ENCODE measurements at places on chromosomes 12 and 14. TPM values are rescaled to one million over a fixed set of nuclear protein-coding genes. Genes with fewer than 3 reads are reported as not detected.

IAPP gene
- total RNA-seq, result not detected

MRPL42 gene
- 32.5 TPM for total RNA-seq

FAM222A gene
- total RNA-seq, result 1.8 TPM

RFX4 gene
- total RNA-seq, result not detected

ARHGAP9 gene
- 12.0 TPM for total RNA-seq

TMTC2 gene
- 0.61 TPM for total RNA-seq

SCAF11 gene
- total RNA-seq, result 80.0 TPM

CFAP54 gene
- 0.19 TPM for total RNA-seq

TMCC3 gene
- total RNA-seq, result 2.3 TPM

GPR135 gene
- 2.9 TPM for total RNA-seq

EID3 gene
- 6.4 TPM for total RNA-seq

SMIM41 gene
- total RNA-seq, result 0.50 TPM

OR6C2 gene
- not detected for total RNA-seq

- no peaks in the 10 kb centered on the region for H3K27me3 ChIP-seq
- no peak overlapping the region for H3K4me3 ChIP-seq
- no peak overlapping the region for H3K27ac ChIP-seq
- H3K36me3 ChIP-seq, result no peaks in the 10 kb centered on the region
Observed at GRCh38 chr12:124006085-124006845, 33.2 kb downstream of the ZNF664 start.

GRCh38 chr14:87059060-87059839 is 933.7 kb downstream of the GALC start:
- no peak overlapping the region for H3K27ac ChIP-seq
- no peaks in the 10 kb centered on the region for H3K4me1 ChIP-seq
- H3K36me3 ChIP-seq, result no peaks in the 10 kb centered on the region
- no peak for DNase-seq

GRCh38 chr12:46546634-46547273 is 174.2 kb upstream of the SLC38A2 start:
- no peak overlapping the region for H3K4me3 ChIP-seq
- H3K36me3 ChIP-seq, result no peaks in the 10 kb centered on the region
- H3K27me3 ChIP-seq, result no peaks in the 10 kb centered on the region
- H3K27ac ChIP-seq, result no peak overlapping the region

DNA sequence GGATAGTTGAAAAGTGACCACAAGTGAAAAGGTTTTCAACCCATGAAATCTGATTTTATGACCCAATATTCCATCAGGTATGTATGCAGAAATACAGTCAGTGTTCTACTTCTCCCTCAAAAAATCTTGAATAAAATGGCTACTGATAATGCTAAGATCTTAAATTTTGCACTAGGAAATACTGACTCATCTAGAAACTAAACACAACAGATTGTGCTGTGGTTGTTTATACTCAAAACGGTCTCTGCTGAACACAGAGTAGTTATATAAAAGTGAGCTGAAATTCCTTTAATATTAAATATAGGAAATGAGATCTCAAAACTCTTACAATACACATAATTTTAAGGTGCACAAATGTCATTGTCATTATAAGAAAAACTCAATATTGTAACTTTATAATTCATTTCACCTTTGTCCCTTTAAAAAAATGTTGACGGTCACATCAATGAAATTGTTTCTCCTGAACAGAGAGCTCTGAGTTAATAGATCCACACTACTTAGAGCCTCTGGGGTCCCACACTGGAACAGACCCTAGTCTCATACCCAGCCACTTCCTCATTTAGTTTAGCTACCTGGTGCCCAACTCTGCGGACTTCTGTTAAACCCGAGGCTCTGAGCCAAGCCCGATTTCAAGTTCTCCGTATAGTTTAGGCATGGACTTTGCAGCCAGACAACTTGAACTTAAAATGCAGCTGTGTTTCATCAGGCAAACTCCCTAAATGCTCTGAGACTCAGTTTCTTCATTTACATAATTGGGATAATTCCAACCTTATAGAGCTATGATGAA is 9.3 kb downstream of the COCH start:
- no peak for DNase-seq
- H3K27ac ChIP-seq, result no peak overlapping the region
- no peaks in the 10 kb centered on the region for H3K27me3 ChIP-seq
- H3K36me3 ChIP-seq, result peaks cover 1% of the 10 kb centered on the region
- no peaks in the 10 kb centered on the region for H3K4me1 ChIP-seq

DNA sequence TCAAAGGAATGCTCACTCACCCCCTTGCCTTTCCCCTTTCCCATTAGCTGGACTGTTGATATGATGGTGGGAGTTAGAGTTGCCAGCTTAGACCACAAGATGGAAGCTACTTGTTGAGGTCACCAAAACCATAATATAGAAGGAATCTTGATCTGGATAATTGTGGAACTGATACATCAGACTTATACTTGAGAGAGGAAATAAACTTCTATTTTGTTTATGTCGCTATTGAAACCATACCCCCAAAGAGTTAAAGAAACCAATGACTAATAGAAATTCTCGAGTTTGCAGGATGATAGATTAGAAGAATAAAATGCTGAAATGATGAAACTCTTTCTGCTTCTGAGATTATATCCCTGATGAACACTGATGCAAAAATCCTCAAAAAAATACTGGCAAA is 37.9 kb downstream of the TDG start:
- no peaks in the 10 kb centered on the region for H3K27me3 ChIP-seq
- no peak for DNase-seq
- no peaks in the 10 kb centered on the region for H3K4me1 ChIP-seq
- no peak overlapping the region for H3K27ac ChIP-seq
- H3K36me3 ChIP-seq, result no peaks in the 10 kb centered on the region

GRCh38 chr14:105939810-105940508 is 413.6 kb downstream of the TMEM121 start:
- no peak overlapping the region for H3K27ac ChIP-seq
- H3K4me1 ChIP-seq, result no peaks in the 10 kb centered on the region
- H3K27me3 ChIP-seq, result no peaks in the 10 kb centered on the region
